ENCODE measurements at places on chromosomes 4 and X. TPM values are rescaled to one million over a fixed set of nuclear protein-coding genes. Genes with fewer than 3 reads are reported as not detected.

GRCh38 chr4:105350859-105351490 lies 122.9 kb downstream of the PPA2 start:
- DNase-seq, result no peak

GRCh38 chr4:143345356-143345755 lies 8.7 kb downstream of the GAB1 start:
- no peak for DNase-seq

- DNase-seq, result no peak
Measured at GRCh38 chrX:53324803-53325202, 43.4 kb upstream of the IQSEC2 start.

GRCh38 chrX:151004085-151004484 lies 20.9 kb downstream of the HMGB3 start:
- DNase-seq, result no peak

DNA sequence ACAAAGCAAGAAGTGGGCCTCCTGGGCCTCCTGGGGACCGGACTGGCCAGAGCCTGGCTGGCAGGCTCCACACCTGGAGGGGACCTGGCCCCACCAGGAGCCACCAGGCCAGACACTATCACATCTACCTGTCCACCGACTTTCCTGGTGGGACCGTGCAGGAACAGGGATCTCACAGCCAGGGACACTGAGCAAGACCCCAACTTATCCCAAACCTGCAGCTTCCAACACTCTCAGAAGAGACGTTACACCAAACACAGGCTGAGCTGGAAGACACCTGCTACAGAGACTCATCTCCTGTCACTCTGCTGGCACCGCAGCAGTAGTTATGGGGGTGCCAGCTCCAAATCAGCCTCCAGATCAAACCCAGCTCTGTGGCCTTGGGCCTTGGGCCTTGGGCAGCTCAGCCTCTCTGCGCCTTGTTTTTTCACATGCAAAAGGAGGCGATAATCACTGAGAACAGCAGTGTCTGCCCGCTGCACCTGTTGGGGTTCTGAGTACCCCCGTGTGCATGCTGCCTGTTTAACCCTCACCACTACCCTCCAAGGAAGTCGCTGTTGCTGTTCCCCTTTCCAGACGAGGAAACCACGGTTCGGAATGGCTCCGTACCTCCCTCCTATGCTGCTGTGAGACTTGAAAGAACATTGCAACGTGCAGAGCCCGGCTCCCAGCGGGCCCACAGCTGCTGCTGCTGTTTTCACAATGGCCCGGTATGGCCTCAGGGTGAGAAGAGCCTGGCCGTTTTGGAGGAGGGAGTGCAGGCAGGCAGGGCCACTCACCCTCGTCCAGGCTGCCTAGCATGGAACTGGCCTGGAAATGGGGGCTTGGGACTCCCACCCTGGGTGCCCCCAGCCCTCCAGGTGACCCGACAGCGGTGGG lies 69.6 kb downstream of the ADRA2C start:
- DNase-seq, result peak; percentile 22

DNA sequence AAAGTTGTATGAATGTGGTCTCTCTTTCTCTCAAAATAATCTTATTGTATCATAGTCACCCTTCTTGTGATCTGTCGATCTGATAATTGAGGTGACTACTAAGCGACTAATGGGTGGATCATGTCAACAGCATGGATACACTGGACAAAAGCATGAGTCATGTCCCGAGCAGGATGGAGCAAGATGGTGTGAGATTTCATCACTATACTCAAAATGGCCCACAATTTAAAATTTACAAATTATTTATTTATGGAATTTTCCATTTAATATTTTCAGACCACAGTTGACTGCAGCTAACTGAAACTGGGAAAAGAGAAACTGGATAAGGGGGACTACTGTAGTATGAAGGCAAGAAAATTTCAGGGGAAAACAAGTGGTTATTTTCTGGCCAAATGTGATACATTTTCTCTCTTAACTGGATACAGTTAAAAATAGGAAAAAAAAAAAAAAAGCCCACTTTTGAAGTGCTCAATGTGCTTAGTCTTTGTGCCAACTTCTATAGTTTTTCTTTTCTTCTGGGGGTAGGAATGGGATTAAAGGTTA lies 25.3 kb downstream of the FAM241A start:
- DNase-seq, result no peak

DNA sequence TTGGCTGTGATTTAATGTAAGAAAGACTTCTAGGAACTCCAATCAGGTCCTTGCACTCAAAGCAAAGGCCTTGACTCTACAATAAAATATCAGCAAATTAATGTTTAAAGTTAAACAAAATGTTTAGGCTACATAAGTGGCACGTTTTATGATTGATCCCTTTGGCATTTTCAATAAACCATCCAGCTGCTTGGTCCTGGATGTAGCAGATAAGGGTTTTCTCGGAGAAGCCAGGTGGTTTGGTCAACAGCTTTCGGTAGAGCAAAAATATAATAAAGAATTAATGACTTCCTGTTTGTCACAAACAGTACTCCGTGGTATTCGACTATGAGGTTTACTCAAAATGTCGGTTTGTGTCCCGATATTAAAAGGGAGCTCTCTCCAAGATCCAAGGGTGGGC lies 95.8 kb downstream of the GEMIN8 start:
- no peak for DNase-seq

GRCh38 chr4:147596981-147597380 lies 20.2 kb upstream of the TMEM184C start:
- no peak for DNase-seq

GRCh38 chr4:16237715-16238114 lies 11.4 kb upstream of the TAPT1 start:
- DNase-seq, result no peak

- no peak for DNase-seq
Measured at GRCh38 chr4:2085496-2085901, 26.4 kb downstream of the NAT8L start.

DNA sequence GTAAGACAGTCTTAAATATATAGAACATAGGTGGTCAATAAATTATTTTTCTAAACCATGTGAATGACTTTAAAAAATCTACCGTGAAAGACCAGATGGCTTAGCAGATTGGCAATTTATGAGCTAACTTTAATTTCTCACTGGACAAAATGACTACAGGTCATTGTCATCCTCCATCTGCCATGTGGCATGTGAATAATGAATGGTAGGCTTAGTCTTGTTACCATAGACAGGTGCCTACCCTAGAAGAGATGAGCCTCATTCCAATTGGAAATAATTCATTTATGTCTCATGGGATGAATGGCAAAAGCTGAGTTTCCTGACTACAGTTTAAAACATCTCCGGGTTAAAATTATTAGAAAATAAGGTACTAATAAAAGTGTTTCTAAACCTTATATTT lies 1043.3 kb downstream of the FAT4 start:
- DNase-seq, result no peak

PLP1 gene
- 0.59 TPM for total RNA-seq

CTAG1A gene
- not detected for total RNA-seq

CYLC1 gene
- not detected for total RNA-seq

RS1 gene
- 3.9 TPM for total RNA-seq

PPP1R2C gene
- total RNA-seq, result not detected
